ENCODE measurements at places on chromosomes 6 and 20.

DNA sequence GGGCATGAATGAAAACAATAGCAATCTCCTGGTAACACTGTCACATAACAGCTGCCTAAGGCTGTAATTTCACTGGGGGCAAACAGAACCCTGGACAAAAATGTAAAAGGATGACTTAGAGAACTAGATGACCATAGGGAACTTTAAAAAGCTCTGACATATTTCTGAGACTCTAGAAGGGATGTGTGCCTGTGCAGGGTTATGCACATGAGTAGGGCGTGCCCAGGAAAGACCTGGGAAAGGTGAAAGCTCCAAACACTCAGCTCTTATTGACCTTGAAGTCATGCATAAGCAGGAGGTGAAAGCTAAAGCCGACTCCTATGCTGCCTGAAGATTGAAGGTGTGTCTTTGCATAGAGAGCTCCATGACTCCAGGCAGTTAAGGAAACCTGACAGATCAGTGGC lies 118.4 kb upstream of the BTBD3 start:
- DNase-seq: no peak

GRCh38 chr20:54566031-54566688 lies 90.8 kb downstream of the DOK5 start:
- DNase-seq: no peak

DNA sequence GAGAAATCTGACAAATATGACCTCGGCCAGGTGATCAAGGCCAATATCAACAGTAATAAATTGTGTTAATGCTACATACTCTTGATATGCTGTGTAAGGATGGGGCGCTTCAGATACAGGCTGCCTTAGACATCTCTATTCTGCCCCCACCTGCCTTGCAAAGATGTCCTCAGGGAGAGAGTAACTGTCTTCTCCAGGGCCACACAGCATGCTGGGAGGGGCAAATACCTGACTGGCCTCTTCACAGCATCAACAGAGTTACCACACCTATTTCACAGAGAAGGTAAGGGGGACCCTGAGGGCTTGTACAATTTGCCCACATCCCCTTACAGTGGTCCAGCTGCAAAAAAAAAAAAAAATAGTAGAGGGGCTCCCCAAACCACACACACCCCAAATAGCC lies 17.2 kb upstream of the KIAA1755 start:
- no peak for DNase-seq

- no peak for DNase-seq
Observed at GRCh38 chr6:140542863-140543262, 1168.4 kb upstream of the CITED2 start.

GRCh38 chr6:73045609-73046008 lies 179.7 kb downstream of the KHDC1L start:
- no peak for DNase-seq

DNA sequence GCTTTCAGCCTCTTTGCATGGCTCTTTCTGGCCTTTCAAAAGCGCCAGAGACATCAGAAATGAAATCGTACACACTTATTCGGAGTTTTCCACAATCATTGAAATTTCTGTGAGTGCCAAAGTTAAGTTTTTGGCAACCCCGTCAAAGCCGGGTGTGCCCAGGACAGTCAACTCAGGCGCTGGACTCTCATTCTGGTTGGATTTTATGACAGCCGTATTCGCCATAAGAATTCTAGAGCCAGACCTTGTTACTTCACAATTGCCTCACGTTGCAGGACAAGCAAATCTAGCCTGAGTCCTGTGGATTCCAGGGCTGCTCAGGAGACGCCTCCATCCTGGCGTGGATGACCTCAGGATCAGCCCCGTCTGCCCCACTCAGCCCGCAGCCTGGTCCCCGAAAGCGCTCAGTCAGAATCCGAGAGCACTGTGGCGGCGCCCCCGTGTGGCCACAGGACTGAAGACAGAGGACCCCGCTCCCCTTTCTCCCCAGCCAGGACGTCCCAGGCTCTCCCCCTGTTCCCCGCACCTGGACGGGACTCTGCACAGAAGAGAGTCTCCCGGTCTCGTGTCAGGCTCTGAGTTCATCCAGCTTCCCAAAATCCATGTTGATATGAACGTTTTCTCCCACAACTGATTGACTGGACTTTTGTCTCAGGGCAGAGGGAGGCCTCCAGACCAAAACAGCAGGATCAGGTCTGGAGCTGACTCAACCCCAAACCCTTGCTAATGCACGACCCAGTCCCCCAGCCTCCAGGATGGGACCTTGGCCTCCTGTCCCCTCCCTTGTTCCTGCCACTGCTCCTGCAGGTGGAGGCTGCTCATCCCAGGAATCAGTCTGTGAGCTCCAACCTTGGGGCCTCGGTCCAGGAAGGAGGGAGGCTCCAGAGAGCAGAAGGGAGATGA lies 38.2 kb downstream of the MICA start:
- peak; percentile 34 for DNase-seq

- peak; percentile 77 for DNase-seq
Observed at GRCh38 chr6:87183687-87184086, 28.3 kb downstream of the ZNF292 start.

DNA sequence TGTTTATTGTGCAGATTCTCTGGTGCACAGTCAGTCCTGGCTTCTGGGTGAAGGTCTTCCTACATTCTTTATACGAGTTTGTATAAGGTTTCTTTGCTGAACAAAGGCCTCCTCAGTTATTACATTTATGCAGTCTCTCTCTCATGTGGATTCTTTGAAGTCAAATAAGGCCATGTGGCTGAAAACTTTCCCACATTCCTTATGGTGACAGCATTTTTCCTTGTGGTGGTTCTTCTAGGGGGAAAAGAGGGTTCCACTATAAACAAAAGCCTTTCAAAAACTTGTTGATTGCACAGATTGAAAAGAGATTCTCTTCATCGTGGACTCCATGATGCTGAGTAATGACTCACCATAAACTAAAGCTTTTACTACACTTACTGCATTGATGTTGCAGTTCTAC lies 19.2 kb downstream of the ZSCAN12 start:
- DNase-seq: no peak

DNA sequence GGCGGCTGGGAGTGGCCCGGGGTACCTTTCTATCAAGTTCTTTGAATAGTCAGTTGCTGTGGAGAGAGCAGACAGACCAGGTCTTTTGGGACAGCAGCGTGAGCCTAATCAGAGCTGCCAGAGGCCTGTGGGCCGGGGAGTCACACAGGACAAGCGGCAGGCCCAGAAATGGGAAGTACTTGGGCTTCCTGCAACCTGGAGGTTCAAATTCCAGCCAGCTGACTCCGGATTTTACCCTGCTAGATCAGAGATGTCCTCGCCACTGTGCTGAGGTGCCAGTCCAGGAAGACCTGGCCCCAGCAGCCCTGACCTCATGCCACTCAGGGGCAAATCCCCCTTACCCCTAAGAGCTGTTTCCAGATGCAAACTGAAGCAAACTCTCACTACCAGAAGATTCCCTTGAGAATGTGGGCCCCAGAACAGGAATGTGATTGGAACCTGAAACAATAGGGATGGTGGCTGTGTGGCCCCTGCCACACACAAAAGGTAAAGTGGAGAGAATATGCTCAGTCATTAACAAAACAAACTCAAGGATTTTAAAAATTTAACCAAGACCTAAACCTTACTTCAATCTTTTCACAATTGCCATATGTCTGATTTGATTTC lies 9.7 kb downstream of the BEND3 start:
- no peak for DNase-seq

GRCh38 chr6:131183427-131184095 lies 48.3 kb downstream of the AKAP7 start:
- DNase-seq: no peak

- no peak for DNase-seq
Observed at GRCh38 chr6:164013480-164014208, 599.1 kb downstream of the QKI start.

DNA sequence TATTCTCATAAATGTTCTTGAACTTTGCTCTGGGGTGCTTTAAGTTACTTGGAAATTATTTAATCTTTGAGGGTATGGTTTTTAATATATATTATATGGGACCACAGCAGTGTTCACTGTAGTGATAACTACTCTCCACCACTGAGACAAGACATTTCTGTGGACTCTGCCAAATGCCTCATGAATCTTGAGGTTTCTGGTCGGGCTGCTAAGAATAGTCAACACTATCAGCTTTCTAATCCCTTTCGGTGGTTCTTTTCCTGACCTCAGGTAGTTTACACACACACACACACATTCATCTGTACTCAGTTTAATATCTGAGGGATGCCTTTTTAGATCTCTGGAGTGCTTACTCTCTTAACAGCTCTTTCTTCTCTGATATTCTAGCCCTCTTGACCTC lies 500.7 kb downstream of the MAFB start:
- no peak for DNase-seq

DNA sequence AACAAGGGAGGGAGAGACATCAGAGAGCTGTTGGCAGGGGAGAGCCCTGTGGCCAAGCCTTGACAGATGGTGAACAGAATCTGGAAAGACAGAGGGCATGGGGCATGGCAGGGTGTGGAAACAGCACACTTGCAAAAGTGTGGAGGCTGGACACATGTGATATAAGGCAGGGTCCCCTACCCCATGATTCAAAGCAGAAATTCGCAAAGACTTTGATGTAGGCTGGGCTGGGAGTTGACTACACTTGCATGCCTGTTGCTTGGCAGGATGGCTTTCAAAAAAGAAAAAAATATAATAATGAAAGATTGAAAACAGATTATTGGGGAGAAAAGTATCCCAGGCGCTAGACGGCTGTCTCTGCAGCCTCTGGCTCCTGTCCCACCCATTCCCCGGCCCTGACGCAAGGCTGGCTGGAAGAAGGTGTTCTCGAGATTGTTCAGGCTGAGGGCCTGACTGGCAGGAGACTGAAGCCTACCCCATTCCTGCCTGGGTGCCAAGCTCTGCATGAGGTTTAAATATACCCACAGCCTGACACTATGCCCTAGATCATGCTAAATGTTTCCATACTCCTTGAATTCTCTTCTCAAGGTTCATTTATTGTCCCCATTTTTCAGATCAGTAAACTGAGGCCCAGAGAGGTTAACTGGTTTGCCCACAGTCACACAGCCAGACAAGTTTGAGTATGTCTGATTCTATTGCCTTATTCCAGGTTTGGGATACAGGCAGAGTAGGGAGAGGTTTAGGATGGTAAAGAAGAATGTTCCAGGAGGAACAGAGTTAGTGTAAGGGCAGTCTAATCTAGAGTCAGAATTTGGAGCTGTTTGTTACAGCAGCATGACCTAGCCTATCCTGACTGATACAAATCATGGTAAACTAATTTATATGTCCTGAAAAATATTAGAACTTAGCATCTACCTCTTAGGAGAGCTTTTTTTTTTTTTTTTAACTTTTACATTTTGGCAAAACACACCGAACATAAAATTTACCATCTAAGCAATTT lies 23.4 kb upstream of the CCN5 start:
- DNase-seq: no peak

- no peak for DNase-seq
Observed at GRCh38 chr6:82085701-82086100, 161.8 kb downstream of the IBTK start.

GRCh38 chr20:61814726-61815125 lies 251.0 kb downstream of the TAF4 start:
- DNase-seq: no peak

- DNase-seq: no peak
Observed at GRCh38 chr6:23547851-23548250, 578.2 kb upstream of the NRSN1 start.

- no peak for DNase-seq
Observed at GRCh38 chr6:90948540-90948939, 361.7 kb upstream of the MAP3K7 start.

- no peak for DNase-seq
Observed at GRCh38 chr6:11404838-11405237, 132.7 kb upstream of the TMEM170B start.

DNA sequence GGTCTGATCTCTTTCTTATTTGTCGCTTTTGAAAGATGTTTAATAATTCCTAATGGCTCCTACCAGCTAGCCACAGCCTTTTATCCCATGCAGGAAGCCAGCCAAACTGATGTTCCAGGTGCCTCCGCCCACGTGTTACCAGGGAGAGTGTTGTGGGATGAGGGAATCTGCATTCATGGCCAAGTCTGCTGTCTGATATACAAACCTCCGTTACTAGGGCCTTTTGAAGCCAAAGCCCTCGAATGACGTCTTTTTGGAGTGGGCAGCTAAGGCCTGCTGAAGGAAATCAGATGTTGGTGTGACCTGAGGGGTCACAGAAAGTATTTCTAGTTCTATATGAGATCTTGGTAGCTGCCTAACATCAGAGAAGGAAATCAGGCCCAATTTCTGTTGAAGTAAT lies 21.3 kb downstream of the STK35 start:
- DNase-seq: peak; percentile 97

- no peak for DNase-seq
Observed at GRCh38 chr6:6680526-6680925, 92.0 kb downstream of the LY86 start.

DNA sequence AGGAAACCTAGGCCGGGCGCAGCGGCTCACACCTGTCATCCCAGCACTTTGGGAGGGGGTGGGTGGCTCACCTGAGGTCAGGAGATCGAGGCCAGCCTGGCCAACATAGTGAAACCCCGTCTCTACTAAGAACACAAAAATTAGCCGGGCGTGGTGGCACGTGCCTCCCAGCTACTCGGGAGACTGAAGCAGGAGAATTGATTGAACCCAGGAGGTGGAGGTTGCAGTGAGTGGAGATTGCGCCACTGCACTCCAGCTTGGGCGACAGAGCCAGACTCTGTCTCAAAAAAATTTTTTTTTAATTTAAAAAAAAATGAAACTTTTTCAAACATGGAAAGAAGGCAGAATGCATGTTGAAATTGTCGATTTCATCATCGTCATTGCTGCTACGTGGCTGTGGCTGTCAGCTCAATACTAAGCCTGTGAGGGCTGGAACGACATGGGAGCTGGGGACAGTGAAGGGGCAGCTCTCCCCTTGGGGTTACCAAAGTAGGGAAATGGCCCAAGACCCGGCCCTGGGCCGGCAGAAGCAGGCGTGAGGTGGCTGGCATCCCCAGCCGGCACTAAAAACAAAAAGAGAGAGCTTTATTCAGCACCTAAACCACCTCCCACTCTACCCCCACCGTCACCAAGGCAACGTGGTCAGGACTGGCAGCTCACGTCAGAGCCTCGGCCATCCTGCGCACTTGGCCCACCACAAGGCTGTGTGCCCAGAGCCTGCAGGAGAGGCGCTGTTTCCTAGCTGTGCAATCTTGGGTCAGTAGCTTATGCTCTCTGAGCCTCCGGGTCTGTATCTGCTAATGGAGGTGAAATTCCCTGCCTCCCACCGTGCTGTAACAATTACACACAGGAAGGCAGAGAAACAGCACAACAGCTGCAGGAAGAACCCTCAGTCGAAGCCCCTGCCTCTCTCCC lies 30.8 kb downstream of the AGPAT4 start:
- DNase-seq: peak; percentile 41

GRCh38 chr6:5191222-5191621 lies 69.5 kb downstream of the LYRM4 start:
- peak; percentile 17 for DNase-seq

GRCh38 chr20:40497899-40498691 lies 190.9 kb downstream of the MAFB start:
- no peak for DNase-seq

- DNase-seq: peak; percentile 47
Observed at GRCh38 chr20:38674092-38674764, 50.1 kb upstream of the SLC32A1 start.

DNA sequence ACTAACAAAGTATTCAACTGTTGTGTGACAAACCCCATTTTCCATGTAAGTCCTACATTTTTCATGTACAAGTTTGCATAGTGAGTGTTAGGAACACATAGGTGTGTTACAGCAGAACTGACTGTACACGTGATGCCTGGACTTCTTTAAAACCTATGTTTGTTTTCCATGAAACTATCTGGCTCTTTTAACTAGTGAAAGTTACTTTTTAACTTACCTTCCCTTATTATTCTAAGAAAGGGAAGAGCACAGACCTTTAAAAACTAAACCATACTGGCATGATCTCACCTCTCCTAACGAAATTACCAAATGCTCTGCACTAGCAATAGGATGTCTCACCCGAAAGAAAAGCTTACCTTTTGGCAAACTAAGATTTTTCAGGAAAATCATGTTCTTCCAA lies 87.8 kb downstream of the CENPW start:
- DNase-seq: no peak
